ENCODE measurements at places on chromosomes 2 and 18.

- no peak for DNase-seq
These were observed 4.0 kb upstream of the MREG start for GRCh38 chr2:216017365-216017764.

GRCh38 chr2:173159791-173160463, 84.3 kb downstream of the MAP3K20 start:
- DNase-seq: no peak

DNA sequence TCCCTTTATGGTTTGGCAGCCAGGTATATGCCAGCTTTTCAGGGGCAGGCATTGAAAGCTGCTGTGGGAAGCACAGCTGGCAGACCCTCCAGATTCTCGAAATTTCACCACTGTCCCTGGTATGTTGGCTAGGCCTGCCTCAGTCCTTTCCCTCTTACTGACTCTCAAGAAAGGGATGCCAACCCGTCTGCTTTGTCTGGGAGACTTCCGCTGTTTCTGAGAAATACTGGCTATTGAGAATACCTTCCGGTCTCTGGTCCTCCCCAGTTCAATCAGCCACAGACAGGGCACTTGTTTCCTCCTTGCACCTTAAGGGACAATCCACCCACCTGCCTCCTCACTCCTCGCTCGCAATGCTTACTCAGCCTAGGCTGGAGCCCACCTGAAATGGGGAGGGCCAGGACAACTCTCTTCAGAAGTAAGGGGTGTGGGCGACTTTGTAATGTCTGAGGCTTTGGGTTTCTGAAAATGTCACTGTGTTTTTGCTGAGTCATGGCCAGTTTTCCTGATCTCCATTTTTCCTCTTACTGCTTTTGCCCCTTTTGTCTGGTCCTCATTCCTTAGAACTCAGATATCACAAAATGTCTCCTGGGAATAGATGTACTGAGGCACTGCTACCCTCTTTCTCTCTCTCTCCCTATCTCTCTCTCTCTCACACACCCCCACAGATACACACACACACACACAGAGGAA, 571.1 kb downstream of the TNS1 start:
- no peak for DNase-seq

GRCh38 chr2:215622837-215623236, 187.0 kb upstream of the FN1 start:
- no peak for DNase-seq

GRCh38 chr2:113672326-113672932, 45.4 kb downstream of the RABL2A start:
- DNase-seq: no peak

DNA sequence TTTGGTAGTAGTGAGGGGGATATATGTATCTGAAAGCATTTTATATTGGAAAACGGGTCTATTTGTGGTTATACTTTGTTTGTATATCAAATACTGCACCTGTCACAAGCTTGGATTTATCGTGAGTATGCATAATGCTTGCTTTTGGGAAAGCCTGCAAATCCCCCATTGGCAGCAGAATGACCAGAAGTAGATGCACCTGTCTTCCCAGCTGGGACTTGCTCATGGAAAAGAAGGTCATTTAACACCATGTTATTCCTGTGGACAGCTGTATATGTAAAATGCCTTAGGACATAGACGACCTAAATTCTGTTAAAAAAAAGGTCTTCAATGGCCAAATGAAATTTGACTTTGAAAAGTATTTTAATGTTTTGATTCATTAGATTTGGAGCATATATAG, 599.4 kb downstream of the XIRP2 start:
- DNase-seq: peak; percentile 85

GRCh38 chr2:27829791-27830190, 58.3 kb downstream of the MRPL33 start:
- DNase-seq: no peak

- DNase-seq: no peak
These were observed 268.8 kb downstream of the IKZF2 start for GRCh38 chr2:212882626-212883025.

- DNase-seq: no peak
These were observed 1591.5 kb downstream of the LRP1B start for GRCh38 chr2:140539242-140539875.

GRCh38 chr18:34153711-34154110, 71.0 kb downstream of the NOL4 start:
- no peak for DNase-seq

DNA sequence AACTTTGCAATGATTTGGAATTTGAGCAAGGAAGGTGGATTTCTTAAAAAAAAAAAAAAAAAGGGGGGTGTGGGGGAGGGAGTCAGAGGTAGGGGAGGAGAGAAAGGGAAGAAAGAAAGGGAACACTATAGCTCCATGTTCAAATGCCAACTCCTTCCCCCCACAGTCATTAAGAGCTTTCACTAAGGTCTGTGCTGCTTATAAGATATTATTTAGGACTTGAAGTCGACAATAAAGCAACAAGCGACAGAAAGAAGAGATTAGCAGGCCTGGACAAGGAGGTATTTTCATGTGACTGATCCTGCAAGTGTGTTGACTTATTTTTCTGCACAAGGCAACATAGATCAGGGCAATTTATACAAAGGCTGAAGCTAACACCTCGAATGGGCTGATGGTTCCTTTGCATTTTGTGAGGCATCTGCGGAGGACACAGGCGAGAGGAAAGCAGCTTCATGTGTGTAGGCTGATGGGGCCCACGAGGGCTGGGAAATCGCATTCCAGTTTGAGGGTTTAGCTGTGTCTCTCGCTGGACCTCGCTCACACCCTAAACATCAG, 382.0 kb downstream of the SOX11 start:
- DNase-seq: peak; percentile 51

DNA sequence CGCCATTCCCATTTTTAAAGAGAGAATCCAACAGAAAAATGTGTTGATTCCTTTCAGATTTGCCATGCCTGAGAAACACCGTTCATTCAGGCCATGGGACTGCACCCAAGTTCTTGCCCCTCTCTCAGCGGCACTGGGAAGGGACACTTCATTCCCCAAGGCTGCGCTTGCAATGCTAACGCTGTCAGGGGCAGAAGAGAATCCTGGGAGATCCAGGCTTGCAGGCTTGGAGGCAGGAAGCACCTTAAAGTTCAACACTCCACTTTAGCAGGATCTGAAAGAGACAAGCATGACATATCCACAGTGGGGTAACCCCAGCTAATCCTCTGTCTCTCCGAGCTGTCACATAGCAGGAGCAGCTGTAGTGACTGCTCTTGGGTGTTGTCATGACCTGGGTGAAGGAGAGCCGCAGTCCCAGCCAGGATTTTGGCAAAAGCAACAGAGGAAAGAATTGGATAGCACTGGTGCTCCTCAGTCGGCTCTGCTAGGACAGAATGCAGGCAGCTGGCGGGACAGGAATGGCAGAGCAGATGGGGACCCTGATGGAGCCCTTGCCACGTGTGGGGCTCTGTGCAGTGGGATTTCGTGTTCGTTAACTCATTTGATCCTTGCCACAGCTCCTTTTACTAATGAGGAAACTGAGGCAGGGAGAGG, 22.0 kb upstream of the ODC1 start:
- no peak for DNase-seq

- no peak for DNase-seq
These were observed 717.7 kb upstream of the FAM98A start for GRCh38 chr2:34316788-34317187.

DNA sequence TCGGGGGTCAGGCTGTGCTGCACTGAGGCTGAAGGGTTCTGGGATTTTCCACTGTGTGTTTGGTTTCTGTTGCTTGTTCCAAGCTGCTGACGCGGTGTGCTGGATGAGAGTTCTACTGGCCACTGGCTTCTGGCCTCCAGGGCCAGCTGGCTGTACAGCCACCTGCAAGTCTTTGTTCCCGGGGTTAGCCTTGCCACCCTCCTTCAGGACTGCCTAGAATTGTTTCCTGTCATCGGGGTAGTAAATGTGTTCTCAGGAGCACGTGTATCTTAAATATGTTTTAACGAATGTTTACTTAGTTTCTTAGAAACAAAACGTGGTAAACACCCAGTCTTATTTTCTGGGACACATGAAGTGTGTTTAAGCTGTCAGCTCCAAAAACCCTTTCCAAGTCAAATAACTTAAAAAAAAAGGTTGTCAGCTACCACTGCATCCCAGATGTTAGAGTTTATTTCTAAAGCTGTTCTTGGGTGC, 231.2 kb downstream of the AGAP1 start:
- DNase-seq: no peak

GRCh38 chr18:77079954-77080682, 52.5 kb downstream of the MBP start:
- no peak for DNase-seq

- no peak for DNase-seq
These were observed 36.2 kb upstream of the HS6ST1 start for GRCh38 chr2:128354726-128355470.

DNA sequence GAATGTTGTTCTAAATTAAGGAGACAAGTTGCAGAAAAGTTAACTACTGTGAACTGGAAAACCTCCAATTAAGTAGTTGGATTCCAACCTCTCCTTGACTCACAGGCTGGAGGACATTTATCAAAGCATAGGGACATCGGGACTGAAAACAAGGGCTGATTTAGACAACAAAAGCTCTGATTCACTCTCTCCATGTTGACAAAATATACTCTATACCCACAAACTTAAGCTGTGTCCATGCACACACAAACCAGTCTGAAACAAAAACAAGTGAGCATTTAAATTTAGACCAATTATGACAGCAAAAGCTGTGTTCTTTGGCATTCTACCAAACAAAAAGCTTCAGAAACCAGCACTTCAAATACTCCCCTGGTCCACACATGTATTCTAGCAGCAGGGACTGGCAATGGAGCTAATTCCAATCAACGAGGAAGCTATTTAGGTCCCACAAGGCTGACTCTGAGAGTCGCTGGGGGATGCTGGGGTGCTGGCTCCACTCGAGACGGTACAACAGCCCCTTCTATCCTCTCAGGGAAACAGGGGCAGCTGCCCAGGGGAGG, 71.4 kb downstream of the NXPH2 start:
- DNase-seq: no peak

- DNase-seq: no peak
These were observed 6.0 kb downstream of the RPIA start for GRCh38 chr2:88697370-88698026.

DNA sequence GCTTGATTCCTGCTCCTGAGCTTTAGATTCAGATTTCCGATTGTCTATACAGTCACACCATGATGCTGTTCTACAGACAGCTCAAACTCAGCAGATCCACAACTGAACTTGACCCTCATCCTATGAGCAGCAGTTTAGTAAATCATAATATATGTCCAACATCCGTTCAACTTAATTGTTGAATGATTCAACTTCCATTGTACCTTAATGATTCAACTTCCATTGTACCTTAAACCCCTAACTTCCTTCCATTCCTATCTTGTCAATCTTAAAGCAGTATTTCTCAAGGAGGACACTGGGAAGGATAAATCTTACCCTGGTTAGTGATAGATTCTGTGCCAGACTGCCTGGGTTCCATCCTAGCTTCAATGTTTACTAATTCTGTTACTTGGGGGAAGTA, 60.1 kb downstream of the PIGN start:
- DNase-seq: no peak

DNA sequence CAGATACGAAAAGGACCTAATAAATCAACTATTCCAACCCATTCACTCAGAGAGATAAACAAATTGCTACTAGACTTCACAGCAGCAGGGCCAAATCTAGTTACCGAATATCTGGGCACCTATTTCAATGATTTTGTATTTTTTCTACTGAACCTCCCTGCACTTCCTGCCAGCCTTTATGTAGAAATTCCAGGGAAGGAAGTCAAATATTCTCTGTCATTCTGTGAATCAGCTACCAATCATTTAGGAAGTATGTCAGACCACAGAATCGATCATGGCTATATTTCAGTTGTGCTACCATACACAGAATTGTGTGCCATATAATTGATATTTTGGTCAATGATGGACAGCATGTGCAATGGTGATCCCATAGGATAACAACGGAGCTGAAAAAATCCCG, 109.6 kb upstream of the SPOPL start:
- no peak for DNase-seq

DNA sequence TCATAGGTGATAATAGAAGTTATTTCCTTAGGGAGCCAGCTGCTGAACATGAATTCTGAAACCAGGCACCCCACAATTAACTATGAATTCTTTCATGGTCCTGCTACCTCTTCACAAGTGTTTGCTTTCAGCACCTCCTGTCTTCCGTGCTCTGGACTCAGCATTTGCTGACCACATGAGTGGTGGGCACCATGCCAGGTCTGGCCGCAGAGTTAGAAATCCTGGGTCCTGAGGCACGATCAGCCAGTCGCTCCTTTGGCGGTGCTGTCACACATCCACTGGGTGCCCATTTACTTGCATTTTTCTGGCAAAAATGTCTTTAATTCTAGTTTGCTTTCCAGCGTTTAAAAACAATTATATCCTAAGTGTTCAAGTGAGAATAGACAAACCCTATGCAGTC, 196.4 kb upstream of the PXDN start:
- no peak for DNase-seq

DNA sequence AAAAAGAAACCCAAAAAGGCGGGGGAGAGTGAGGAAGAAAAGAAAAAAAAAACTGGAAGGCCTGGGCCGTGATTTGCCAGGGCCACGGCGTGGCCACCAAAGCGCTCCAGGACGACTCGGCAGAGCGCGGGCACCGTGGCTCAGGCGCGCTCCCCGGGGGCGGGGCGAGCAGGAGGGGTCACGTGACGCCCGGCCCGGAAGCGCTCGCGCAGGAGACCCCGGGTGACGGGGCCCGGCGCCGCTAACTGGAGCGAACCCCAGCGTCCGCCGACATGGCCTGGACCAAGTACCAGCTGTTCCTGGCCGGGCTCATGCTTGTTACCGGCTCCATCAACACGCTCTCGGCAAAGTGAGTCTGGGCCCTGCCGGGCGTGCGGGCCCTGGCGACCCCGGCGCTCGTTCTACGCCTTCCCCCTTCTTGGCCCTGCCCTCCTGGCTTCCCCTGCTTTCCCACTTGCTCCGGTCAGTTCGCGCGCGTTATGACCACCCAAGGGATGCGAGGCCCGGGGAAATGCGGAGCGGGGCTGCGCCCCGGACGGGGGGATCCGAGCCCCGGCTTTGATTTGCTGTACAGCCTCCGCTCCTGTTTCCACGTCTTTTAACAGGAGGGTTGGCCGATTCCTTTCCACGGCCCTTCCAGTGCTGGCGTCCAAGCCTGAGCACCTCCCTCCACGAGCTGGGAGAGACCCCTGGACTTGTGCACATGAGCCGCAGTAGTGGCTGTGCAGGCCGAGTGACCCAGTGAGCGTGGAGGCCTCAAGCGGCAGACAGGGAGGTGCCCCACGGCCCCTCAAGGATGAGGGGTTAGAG, at the start of gene SLC35F6:
Gene SLC35F6 (plus strand): TSS at position 207 of the 810 bp plus-strand sequence. CDS start 66 bp downstream, at position 273.
- DNase-seq: peak; percentile 65

- DNase-seq: no peak
These were observed 69.6 kb downstream of the MAPRE2 start for GRCh38 chr18:35110554-35111485.

DNA sequence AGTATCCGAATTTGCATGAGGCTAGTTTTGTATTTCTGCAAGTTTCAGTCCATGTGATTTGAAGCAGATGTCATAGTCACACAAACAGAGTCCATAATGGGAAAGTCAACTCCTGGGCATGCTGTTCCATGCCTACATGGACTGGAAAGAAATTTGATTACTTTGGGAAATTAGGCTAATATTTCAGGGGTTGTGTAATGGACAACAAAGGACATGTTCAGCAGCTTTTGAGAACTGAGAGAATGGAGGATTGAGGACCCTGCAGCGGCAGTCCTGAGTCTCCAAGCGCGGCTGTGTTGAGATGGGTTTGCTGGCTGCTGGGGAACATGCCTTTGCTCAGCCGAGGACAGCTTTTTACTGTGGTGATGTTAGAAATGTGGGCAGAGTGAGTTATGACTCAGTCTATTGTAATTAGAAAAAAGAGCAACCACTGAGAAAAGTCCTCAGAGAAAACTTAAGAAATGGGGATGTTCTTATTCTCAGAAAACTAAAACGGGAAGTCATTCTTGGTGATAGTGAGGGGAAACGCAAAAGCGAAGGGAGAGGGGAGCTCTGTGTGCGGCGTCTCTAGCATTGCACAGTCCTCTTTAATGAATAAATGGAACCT, 149.2 kb downstream of the FAM210A start:
- no peak for DNase-seq

Measured in NCI-H524 (cell line).